Bronchial epithelial cell (primary cell): ENCODE measurements at places on chromosomes 1 and 21. TPM values are rescaled to one million over a fixed set of nuclear protein-coding genes. Genes with fewer than 3 reads are reported as not detected.

PRELP gene
- not detected in 2 replicates for total RNA-seq

GRCh38 chr1:89381618-89382017 is 17.8 kb downstream of the GBP6 start:
- no peak for DNase-seq

SSU72 gene
- total RNA-seq = 54.0 and 56.1 TPM in 2 replicates

- peak; percentile 91 for DNase-seq
Measured at GRCh38 chr1:32289256-32289655, 2.6 kb upstream of the HDAC1 start.

DNA sequence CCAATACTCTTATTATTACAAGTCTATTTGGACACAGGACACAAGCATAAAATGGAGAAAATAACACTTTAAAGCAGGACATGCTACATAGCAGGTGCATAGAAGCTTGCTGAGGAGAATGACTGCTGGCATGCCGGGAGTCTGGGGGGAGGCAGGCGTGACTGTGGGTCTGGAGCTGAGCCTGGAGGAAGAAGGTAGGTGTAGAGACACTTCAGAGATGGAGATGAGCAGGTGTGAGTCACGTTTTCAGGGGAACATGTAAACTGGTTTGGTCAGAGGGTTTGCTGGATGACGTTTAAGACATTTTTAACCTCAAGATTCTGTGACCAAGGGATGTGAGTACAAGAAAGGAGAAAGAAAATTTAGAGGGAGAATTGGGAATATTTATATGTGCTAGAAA is 24.5 kb downstream of the OSCP1 start:
- peak; percentile 61 for DNase-seq

OR2AJ1 gene
- not detected in 2 replicates for total RNA-seq

DNA sequence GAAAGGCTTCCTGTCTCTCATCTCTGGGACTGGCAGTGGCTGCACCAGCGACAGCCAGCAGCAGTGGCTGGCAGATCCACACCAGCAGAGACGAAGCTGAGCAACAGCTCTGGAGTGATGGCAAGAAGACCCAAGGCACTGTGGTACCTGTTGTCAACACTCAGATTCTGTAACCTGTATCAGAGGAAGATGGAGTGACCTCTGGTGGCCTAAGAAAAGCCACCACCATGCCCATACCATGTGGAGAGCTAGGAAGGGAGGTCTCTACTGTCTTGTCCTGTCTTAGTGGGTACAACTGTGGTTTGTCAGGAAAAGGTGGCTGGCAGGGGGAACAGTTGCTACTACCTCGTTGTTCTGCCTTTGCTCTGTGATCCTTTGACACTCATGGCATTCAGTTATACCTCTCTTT is 22.5 kb upstream of the RHBDL2 start:
- no peak for DNase-seq

KCNE2 gene
- total RNA-seq = not detected in 2 replicates

- DNase-seq = peak; percentile 71
Measured at GRCh38 chr1:189654906-189655305, 822.8 kb downstream of the BRINP3 start.

C1orf105 gene
- not detected in 2 replicates for total RNA-seq

- no peak for DNase-seq
Measured at GRCh38 chr1:111654839-111655238, 35.2 kb downstream of the RAP1A start.

INKA2 gene
- 4.5 and 6.0 TPM in 2 replicates for total RNA-seq

DNA sequence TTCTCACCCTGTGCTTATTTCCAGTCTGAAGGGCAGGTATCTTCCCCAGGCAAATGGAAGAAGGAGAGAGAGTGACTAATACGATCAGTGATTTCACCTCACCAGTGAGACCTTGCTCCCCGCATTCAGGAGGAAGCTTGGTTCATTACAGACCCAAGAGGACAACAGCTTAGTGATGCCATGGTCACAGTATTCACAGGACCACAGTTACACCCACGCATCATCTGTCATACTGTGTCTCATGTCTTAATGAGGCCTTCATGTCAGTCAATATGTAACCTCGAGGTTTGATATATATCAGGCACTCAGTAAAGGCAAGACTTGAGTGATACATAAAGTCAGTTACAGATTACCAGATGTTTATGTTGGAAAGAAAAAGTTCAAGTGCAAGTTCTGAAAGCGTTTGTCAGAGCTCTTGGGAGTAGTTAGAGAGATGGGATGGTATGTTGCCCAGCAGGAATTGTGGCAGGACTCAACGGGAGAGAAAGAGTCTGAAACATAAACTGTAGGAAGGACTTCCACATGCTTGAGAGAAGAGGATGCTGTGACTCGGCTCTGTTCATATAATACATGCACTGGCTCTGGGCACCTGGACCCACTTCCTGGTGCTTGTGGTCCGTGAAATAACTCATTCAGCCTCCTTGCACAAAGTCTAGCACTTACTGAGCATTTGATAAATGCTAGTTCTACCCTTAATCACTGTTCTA is 33.3 kb downstream of the GNPAT start:
- no peak for DNase-seq

- DNase-seq = no peak
Measured at GRCh38 chr1:7785108-7785507, 1.0 kb downstream of the PER3 start.

DNA sequence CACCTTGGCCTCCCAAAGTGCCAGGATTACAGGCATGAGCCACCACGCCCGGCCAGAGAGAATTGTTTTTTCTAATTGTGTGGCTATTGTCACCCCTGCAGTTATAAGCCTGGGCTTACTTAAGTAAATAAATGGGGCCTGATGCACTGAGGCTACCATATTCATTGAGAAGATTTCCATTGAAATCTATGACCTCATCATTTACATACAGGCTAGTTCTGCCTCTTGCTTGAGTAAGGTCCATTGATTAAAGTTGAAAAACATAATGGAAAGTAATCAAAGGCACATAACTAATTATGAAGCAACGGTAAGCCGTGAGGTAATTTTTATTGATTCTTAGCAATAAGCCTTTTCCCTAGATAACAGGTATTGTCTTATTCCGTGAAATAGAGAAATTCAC is 788.9 kb downstream of the ADGRL2 start:
- no peak for DNase-seq

GRCh38 chr1:229130028-229130668 is 140.8 kb upstream of the RAB4A start:
- DNase-seq = no peak

DNA sequence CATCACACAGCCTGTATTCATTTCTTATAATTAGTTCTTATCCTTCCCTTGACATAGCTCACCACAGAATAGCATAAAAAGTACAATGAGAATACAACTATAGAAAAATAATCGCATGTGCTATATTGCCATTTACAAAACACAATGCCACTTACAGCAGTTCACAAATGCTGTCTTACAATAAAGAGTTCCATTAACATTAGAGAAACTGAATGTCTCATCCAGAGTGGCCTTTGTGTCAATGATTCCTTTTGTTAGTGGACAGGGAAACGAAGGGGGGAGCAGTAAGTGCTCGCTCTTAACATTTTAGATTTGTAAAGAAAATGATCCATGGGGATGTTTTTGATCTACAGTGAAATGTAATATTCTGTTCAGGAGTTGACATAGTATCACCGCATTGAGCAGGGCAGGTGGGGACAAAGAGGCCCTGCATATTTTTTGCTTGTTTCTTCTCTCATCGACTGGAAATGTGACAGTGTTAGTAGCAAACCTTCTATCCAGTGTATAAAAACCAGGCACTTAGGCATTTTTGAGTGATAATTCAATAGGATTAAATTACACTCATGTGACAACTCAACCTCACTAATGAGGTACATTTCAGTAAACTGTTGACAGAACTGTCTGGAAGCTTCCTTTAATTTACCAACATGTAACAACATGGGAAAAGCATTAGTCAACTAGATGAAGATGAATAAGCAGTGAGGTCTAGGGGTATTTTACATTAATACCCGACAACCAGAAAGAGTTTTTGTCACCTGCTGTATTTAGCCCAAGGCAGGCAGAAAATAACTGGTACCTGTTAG is 35.6 kb upstream of the RRP15 start:
- DNase-seq = peak; percentile 77

DNA sequence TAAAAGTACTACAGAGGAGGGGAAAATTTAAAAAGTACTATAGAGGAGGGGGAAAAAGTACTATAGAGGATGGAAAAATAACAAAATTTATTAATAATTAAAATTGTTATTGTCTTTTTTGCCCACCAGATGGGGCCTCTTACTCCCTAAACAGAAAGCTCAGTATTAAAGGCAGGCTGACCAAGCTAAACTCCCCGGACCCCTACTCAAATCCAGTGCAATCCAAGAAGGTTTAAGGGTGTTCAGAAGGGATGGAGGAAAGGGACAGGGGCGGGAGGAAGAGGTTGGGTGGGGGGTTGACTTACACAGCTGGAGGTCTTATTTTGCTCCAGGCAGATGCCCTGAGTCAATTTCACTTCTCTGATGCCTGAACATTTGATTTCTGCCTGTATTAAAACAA is 13.7 kb downstream of the CD34 start:
- no peak for DNase-seq

GRCh38 chr1:83512373-83513193 is 486.3 kb downstream of the TTLL7 start:
- DNase-seq = no peak

DNA sequence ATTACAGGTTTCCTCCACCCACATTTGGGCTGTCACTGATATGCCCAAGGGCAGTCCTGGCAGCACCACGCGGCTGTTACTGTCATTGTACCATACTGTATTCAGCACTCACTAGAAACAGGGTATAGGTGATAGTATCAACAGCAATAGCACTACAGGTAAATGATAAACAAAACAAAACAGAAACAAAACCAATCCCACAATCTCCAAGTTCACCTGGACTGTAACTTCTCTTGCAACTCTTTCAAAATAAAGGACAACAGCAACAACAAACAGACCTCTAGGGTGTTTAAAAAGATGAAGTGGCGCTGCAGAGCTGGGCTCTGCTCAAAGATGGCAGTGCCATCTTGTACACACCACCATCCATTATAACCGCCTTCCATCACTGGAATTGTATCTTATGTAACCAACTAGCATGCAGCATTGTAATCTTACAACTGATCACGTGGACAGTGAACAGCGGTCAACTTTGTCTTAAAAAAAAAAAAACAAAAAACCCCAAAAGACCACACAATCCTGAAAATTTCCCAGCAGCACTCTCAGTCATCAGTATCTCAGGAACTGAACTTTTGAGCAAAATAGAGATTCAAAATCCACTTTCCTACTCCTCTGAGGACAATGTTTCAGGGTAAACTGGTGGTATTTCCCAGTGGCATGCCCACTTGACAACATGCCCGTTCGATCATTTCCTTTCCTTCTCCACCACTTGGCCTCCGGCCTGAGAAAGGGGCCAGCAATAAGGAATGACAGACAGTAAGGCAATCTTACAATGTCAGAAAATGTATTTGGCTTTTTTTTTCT is 3.8 kb downstream of the IRF2BP2 start:
- no peak for DNase-seq

DNA sequence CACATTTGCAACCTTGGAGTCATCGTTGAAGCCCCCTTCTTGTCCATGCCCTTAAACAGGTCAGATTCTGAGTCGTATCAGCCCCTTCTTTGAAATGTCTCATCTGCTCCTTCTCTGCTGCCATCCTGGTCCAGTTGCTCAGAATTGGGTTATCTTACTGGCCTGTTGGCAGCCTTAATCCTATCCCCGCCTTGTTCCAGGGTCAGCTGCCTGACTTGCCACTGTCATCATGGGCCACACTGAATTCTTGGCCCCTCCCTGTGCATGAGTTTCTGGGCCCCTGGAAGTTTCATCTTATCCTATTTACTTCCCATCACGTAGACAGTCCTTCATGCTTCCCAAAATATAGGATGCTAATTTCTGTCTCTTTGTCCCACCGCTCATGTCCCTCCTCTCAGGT is 23.7 kb downstream of the IRF2BP2 start:
- DNase-seq = no peak

DNA sequence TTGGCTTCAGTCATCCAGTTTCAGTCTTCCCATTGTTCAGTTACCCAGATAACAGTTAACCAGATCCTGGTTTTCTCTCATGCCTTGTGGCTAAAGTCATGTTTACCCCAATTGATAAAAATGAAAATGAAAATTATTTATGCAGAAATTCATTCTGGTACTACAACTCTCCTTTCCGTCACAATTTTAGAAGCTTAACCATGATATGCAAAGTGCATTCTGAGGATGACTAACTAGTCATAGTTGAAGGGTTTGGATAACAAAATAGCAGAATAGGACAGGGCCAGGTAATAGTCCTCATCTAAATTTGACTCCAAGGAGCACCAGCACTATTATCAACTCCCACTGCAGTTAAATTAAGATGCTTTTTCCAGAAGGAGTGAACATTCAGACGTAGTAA is 94.7 kb downstream of the NTMT2 start:
- DNase-seq = no peak

ELF3 gene
- total RNA-seq = 66.1 and 105 TPM in 2 replicates

- no peak for DNase-seq
Measured at GRCh38 chr1:44249543-44249942, 36.3 kb downstream of the DMAP1 start.

- DNase-seq = no peak
Measured at GRCh38 chr1:167526667-167527383, 8.5 kb upstream of the CD247 start.

DNA sequence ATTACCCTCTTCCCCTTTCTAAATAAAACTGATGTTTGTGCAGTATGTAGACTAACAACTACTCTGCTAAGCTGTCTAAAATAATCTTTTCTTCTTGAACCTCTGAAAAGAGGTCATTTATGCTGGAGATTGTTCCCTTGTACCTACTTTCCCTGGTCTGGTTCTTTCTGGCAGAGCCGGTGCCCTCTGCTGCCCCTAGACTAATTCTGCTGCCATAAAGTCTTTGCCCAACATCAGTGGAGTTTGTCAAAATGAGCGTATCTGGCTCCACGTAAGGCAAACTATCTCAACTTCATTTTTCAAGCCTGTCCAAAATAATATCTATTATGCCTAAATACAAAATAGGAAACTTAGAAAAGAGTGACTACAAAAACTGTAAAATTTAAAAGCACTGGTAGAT is 30.9 kb upstream of the ANGPTL7 start:
- DNase-seq = no peak

- DNase-seq = no peak
Measured at GRCh38 chr1:205677167-205677566, 3.1 kb downstream of the SLC45A3 start.
